Stimulated activated CD4-positive, alpha-beta T cell treated with anti-CD3 and anti-CD28 coated beads, Interleukin-12 subunit alpha, Interleukin-12 subunit beta, amount 100 ng/mL, for 48 hours (primary cell): ENCODE measurements at places on chromosomes 1 and 21.

DNA sequence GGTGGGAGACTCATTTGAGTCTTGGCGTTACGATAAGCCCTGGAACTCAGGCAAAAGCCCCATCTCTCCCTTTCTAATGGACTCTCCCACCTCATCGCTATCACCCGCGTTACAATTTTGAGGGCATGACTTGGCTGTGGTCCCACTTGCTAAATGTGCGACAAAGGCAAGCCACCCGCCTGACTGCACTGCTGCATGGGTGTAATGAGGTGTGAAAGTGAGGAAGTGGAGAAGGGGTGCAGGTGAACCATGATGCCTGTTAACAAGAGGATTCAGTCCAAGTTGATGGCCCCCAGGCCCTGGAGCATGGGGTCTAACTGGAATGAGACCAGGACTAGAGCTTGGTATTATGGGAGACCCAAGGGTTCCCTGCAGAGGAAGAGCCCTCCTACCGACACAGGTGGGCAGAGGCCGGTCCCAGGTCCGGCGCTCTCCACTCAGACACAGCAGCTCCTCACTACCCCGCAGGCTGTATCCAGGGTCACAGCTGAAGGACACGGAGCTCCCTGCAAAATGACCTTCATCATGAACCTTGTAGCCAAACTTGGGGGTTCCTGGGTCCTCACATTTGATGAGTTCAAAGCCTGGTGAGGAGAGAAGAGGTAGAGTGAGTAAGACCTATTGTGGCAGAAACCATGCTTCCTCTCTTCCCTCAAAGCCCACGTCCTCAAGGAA lies 165.4 kb upstream of the HMGB4 start:
- DNase-seq: no peak

DNA sequence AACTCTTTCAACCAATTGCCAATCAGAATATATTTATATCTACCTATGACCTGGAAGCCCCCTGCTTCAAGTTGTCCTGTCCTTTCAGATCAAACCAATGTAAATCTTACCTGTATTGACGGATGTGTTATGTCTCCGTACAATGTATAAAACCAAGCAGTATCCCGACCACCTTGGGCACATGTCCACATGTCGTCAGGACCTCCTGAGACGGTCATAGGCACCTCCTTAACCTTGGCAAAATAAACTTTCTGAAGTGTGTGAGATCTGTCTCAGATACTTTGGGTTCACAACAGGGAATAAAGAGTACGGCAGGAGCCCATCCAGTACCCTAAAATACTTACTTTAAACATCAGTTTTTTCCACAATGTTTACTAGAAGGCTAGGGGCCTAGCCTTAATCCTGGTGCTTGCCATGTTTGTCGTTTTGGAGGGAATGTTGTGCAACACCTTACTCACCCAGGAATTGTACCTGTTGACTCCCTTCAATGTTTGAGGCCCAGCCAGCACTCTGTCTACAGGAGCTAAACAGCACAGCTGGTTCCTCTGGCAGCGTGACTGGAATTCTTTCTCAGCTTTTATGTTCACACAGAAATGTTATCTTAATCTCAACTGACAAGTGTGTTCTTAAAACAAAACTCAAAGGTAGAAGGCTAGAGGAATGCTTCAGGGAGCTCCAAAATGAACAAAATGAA lies 90.8 kb upstream of the USP25 start:
- DNase-seq: no peak

GRCh38 chr21:44054710-44055109 lies 42.6 kb downstream of the TRAPPC10 start:
- no peak for DNase-seq

GRCh38 chr1:227886503-227886961 lies 61.2 kb downstream of the WNT9A start:
- no peak for DNase-seq

- DNase-seq: no peak
Observed at GRCh38 chr1:192867180-192867579, 58.3 kb downstream of the RGS2 start.

- DNase-seq: no peak
Observed at GRCh38 chr1:218357211-218357892, 12.2 kb downstream of the TGFB2 start.

DNA sequence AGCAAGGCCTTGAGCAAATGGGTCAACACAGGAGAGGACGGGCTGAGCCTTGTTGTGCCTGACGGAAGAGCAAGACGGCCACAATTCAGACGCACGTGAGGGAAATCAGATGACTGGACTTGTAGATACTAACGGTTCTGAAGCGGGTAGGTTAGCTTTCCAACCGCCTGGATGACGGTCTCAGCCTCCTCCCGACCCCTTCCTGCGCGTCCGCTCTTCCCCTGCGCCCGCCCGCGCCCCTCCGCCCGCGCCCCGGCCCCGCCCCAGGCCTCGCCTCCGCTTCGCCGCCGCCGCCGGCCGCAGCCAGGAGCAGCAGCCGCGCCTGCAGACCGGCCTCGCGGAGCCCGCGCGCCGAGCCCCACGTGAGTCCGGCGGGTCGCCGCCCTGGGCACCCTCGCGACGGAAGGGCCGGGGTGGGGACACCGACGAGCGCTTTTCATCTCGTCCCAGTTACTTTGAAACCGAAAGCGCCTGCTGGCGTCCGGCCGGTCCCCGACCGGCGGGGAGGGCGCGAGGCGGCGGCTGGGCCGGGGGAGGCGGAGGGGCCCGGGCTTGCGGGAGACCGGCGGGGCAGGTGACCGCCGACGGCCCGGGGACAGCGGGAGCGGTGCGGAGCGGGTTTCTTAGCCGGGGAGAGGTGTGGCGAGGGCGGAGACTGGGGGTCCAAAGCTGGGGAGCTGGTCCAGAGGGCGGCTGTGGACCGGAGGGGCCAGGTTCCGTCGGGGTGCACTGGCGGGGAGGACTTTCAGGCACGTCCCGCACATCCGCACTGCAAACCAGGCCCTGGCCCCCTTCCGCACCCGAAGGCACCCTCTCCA lies at the start of gene TRAF5:
TSS of gene TRAF5 (plus strand) at position 306 of the 818 bp plus-strand sequence. CDS start 26,407 bp downstream, outside the sequence.
- DNase-seq: no peak

GRCh38 chr1:199124351-199124750 lies 485.5 kb downstream of the PTPRC start:
- DNase-seq: no peak

DNA sequence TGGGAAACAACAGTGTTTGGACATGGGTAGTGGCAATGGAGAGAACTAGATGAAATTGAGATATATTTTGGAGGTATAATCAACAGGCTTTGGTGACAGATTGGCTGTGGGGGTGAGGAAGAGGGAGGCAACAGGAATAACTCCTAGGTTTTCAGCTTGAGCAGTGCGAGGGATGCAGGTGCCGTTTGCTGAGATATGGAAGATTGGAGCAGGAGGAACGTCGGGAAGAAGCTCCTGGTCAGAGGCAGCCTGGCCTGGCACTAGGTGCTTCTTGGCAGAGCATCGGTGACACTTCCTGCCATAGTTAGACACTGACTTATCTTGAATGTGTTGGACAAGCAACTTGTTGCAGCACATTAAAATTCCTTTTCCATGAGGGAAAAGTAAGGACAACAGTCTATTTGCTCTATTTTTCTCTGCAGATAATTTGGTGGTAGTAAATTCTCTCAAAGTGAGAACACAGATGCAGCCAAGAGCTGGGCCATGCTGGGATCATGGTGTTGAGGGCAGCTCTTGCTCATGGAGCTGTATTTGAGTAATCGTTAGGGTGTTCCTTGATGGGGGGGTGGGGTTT lies 21.5 kb upstream of the MYSM1 start:
- no peak for DNase-seq

GRCh38 chr1:184433956-184434502 lies 47.2 kb downstream of the C1orf21 start:
- DNase-seq: no peak

DNA sequence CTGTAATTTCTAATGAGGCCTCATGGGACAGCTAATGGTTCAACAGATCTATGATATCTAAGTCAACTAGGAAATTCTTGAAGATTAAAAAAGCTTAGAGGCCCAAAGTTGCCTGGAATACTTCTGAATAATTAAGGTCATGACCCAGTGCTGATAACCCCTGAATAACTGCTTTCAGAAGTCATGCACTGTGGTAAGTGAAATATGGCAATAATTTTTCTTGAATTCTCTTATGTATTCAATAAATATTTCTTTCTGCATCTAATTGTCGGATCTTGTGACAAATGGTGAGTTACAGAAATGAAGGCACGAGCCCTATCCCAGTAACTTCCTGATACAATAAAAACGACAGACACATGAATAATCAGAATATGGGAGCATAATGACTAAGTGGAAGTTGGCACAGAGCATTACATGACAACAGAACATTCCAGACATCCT lies 219.3 kb upstream of the GREM2 start:
- no peak for DNase-seq

GRCh38 chr1:160112357-160112756 lies 3.2 kb upstream of the ATP1A2 start:
- no peak for DNase-seq

DNA sequence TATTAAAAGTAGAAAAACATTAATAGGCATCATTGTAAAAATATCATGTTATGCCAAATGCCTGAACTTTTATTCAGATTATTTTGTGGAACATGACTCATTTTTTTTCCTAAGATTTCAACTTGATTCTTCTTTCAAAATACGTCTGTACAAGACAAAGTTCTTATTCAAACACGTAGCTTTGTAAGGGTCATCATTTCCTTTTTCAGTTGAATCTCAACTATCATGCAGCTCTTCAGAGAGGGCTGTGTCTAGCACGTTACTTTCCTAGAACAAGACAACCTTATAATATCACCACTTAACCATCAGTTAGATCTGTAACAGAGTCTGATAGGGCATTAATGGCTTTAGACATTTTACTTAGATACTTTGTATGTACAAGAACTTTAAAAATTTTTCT lies 608.9 kb downstream of the AMY1C start:
- DNase-seq: no peak

GRCh38 chr1:89611721-89612120 lies 21.2 kb upstream of the LRRC8C start:
- no peak for DNase-seq

- no peak for DNase-seq
Observed at GRCh38 chr1:55447488-55447887, 232.3 kb upstream of the USP24 start.

DNA sequence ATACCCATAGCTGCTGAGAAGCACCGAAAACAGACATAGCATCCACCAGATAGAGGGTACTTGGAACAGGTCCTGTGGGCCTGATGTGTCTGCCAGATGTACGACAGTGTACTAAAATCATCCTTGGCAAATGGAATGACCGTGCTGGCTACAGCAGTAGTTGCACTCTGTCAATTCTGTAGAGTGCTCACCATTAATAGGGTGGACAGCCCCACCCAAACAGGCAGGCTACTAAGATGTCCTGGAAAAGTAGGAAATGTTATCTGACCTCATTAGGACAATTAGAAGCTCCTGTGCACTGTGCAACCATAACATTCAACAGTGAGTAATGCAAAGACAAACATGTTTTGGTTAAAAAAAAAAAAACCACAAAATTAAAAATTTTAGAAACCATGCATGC lies 106.2 kb downstream of the PTPN14 start:
- DNase-seq: no peak

DNA sequence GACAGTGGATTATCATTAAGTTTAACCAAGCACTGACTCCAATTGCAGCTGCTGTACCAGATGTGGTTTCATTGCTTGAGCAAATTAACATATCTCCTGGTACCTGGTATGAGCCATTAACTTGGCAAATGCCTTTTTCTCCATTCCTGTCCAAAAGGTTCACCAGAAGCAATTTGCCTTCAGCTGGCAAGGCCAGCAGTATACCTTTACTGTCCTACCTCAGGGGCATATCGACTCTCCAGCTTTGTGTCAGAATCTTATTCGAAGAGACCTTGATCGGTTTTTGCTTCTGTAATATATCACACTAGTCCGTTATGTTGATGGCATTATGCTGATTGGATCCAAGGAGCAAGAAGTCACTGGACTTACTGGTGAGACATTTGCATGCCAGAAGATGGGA lies 9.5 kb upstream of the GTF2B start:
- no peak for DNase-seq

DNA sequence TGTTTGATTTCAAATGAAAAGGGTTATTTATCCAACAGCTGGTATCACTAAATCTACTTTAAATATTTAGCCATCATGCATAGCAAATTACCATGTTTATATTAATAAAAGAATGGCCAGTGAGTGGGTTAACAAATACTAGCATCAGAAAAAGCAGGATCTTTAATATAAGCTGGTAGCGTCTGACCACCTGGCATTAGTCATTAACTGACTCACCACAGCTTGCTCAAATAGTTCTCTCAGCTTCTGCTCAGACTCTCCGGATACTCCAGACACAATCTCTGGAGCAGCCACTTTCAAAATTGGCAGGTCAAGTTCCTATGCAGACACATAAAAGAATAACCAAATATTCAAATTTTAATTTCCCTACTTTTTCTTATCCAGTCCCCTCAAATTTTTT lies 29.6 kb downstream of the NVL start:
- DNase-seq: no peak

DNA sequence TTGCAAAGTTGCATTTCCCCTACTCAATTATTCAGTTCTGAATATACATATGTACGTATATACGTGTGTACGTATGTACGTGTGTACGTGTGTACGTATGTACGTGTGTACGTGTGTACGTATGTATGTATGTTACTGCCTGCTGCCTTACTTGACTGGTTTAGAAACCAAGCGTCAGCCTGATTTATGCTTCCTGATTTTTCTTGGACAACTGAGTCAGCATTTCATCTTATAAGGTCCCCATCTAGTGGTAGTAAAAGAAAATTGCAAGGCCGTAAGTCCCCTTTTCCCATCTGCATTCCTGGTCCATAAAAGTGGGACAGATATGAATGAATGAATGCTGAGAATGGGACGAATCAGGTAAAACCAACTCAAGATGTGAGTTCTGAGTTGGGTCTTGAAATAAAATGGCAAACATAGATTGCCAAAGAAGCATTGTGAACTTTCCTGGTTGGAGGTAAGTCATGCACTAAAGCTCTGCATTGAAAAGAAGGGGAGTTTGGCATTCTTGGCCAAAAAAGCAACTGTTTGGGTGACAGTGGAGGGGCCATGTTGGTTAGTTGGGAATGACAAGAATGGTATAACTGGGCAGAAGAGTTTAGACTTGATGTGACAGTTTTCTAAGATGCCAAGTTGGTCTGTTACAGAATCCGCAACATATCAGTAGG lies 76.4 kb upstream of the DNAH14 start:
- DNase-seq: no peak

GRCh38 chr21:33682992-33683627 lies 40.8 kb downstream of the ITSN1 start:
- no peak for DNase-seq

GRCh38 chr21:38780879-38781278 lies 24.9 kb upstream of the ETS2 start:
- no peak for DNase-seq
